ENCODE measurements at places on chromosomes 16 and 17.

DNA sequence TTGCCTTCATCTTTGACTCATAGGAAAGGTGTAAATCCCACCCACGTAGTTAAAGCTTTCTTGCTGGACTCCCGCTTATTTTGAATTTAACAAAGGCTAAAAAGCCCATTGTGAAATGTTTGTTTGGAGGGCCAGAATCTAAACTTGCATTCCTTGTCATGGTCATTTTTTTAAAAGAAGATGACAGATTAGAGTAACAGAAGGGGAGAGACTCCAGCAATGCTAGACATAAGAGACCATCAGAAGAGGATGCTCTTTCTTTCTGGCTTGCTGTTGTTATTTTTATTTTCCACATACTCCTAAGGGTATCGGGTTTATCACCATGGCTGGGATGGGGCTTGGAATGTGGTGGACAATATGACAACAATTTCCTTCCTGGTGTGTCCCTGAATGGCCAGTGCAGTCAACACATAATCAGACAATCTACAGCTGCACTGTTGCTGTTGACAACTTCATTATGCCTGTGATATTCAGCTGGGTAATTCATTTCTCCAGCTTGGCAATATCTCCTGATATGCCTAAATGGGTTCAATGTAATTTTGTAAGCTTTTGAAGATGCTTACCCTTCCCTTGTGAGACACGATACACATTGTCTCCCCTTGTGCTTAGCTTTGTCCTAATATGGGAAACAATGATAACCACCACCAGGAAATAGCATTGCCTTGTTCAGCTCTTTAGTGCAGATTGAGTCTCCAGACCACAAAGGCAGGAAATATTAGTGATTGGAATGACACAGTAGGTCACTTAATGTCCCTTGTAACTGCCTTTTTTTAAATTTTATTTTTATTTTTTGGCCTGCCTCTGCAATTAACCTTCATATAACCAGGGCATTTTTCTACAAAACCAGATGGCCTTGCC lies 164.3 kb downstream of the ANKFN1 start:
- peak; percentile 1 for DNase-seq

GRCh38 chr17:71713846-71714245 lies 407.0 kb upstream of the SOX9 start:
- no peak for DNase-seq

- DNase-seq: no peak
Observed at GRCh38 chr16:58499092-58499511, 841 bp upstream of the NDRG4 start.

- DNase-seq: no peak
Observed at GRCh38 chr17:2090804-2091534, 36.1 kb downstream of the HIC1 start.

DNA sequence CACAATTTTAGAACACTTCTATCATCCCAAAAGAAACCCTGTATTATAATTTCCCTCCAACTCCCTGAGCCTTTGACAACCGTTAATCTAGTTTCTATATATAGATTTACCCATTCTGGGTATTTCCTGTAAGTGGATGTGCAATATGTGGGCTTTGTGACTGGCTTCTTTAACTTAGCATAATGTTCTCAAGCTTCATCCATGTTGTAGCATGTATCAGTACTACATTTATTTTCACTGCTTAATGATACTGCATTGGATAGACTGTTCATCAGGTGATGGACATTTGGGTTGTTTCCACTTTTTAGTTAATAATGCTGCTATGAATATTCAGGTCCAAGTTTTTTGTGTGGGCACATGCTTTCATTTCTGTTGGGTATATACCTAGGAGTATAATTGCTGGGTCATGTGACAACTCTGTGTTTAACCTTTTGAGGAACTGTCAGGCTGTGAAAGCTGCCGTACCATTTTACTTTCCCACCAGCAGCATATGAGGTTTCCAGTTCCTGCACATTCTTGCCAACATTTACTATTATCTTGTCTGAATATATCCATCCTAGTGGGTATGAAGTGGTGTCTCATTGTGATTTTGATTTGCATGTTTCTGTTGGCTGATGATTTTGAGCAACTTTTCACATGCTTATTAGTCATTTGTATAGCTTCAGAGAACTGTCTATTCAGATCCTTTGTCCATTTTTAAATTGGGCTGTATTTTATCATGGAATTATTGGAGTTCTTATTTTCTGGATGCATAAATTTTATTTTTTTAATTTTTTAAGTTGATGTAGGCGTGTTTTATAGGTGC lies 16.4 kb downstream of the REXO5 start:
- no peak for DNase-seq

DNA sequence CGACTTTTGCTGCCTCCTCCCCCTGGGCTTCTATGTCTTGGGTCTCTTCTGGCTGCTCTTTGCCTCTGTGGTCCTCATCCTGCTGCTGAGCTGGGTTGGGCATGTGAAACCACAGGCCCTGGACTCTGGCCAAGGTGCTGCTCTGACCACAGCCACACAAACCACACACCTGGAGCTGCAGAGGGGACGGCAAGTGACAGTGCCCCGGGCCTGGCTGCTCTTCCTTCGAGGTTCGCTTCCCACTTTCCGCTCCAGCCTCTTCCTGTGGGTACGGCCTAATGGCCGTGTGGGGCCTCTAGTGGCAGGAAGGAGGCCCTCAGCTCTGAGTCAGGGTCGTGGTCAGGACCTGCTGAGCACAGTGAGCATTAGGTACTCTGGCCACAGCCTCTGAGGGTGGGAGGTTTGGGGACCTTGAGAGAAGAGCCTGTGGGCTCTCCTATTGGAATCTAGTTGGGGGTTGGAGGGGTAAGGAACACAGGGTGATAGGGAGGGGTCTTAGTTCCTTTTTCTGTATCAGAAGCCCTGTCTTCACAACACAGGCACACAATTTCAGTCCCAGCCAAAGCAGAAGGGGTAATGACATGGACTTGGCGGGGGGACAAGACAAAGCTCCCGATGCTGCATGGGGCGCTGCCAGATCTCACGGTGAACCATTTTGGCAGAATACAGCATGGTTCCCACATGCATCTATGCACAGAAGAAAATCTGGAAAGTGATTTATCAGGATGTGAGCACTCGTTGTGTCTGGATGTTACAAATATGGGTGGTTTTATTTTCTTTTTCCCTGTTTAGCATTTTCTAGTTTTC lies 2.3 kb downstream of the GP1BA start:
- no peak for DNase-seq

GRCh38 chr17:39653662-39654331 lies 11.4 kb upstream of the TCAP start:
- DNase-seq: no peak

DNA sequence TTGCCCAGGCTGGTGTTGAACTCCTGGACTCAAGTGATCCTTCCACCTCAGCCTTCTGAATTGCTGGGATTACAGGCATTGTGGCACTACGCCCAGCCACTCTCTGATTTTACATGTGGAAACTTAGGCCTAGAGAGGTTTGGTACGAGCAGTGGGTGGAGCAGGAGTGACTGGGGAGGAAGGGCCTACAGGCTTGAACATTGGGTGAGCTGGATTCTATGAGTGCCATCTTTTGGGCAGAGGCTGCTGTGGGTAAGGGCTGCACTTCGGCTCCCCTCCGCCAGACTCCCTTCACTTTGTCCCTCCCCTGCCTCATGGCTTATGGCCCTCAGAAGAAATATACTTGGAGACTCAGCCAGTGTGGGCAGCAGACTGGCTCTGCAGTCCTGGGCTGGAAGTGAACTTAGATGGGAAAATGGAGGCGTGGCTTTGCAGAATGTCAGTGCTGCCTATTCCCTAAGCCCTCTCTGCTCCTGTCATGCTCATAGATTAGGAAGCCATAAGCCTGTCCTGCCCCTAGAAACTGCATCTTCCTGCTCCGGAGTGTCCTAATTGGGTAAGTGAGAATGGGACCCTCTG lies 9.5 kb upstream of the MRC2 start:
- no peak for DNase-seq

- no peak for DNase-seq
Observed at GRCh38 chr17:32520737-32521404, 34.1 kb downstream of the CDK5R1 start.
